HepG2 (cell line): ENCODE measurements at places on chromosomes 12 and 14. TPM values are rescaled to one million over a fixed set of nuclear protein-coding genes. Genes with fewer than 3 reads are reported as not detected.

The RNF31 gene
- total RNA-seq, result 65.9 and 86.8 TPM in 2 replicates

The NUP107 gene
- total RNA-seq, result 100 and 125 TPM in 2 replicates

The PLEKHD1 gene
- not detected in 2 replicates for total RNA-seq

The NAV3 gene
- 0.18 and 0.51 TPM in 2 replicates for total RNA-seq

The UBR7 gene
- total RNA-seq, result 19.7 and 35.5 TPM in 2 replicates

The ATP6V1D gene
- 53.9 and 70.9 TPM in 2 replicates for total RNA-seq

The SAMD15 gene
- 1.3 and 2.0 TPM in 2 replicates for total RNA-seq

The VPS33A gene
- 43.6 and 58.0 TPM in 2 replicates for total RNA-seq

The HELB gene
- total RNA-seq, result 3.7 and 4.5 TPM in 2 replicates

The GLS2 gene
- total RNA-seq, result 12.2 and 14.0 TPM in 2 replicates

The WIF1 gene
- total RNA-seq, result not detected in 2 replicates

The SCYL2 gene
- total RNA-seq, result 28.8 and 41.9 TPM in 2 replicates

The NGB gene
- total RNA-seq, result not detected in 2 replicates

The P2RX7 gene
- total RNA-seq, result 0.13 TPM in 1 of 2 replicates, not detected in the other

The RPL10L gene
- not detected in 2 replicates for total RNA-seq

The SOAT2 gene
- 6.1 and 14.9 TPM in 2 replicates for total RNA-seq

The NINJ2 gene
- 0.62 and 0.94 TPM in 2 replicates for total RNA-seq

The RAD51AP1 gene
- 49.3 and 79.3 TPM in 2 replicates for total RNA-seq

The SSTR1 gene
- total RNA-seq, result 0.04 TPM in 2 replicates

The LALBA gene
- not detected in 2 replicates for total RNA-seq

The MFAP5 gene
- total RNA-seq, result not detected in 2 replicates

The VSX2 gene
- not detected in 2 replicates for total RNA-seq

The POTEM gene
- not detected in 2 replicates for total RNA-seq

The GDF3 gene
- total RNA-seq, result not detected in 2 replicates

The PMCH gene
- total RNA-seq, result not detected in 2 replicates

The SERPINA10 gene
- 12.1 and 20.1 TPM in 2 replicates for total RNA-seq

The KRT4 gene
- total RNA-seq, result not detected in 2 replicates

The KLRC4 gene
- total RNA-seq, result not detected in 2 replicates

The LRTM2 gene
- total RNA-seq, result not detected in 2 replicates

The AQP6 gene
- total RNA-seq, result 0.51 and 1.3 TPM in 2 replicates

The EXD2 gene
- 8.8 and 15.1 TPM in 2 replicates for total RNA-seq

The TCHP gene
- 10.4 and 12.2 TPM in 2 replicates for total RNA-seq

The KCTD10 gene
- total RNA-seq, result 6.9 and 12.5 TPM in 2 replicates
